ELF-1 (cell line): ENCODE measurements at places on chromosomes 13 and 19.

GRCh38 chr19:30008169-30008568, 66.1 kb downstream of the URI1 start:
- DNase-seq: no peak

DNA sequence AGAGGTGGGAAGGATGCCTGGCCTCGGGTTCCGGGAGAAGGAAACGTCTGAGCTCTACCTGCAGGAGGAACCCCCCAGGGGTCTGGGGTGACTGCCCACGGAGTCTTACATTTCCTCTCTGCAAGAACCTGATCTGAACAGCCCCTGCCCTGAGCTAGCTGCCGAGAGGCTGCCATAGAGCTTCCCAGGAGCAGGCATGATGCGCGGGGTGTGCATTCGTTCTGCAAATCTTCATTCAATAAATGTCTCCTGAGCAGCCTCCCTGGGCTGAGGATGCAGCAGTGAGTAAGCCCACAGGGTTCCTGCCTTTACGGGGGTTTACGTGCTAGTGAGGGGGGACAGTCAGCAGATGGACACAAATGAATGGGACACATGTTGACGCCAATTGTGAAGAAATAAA, 1.5 kb upstream of the SHISA7 start:
- no peak for DNase-seq

DNA sequence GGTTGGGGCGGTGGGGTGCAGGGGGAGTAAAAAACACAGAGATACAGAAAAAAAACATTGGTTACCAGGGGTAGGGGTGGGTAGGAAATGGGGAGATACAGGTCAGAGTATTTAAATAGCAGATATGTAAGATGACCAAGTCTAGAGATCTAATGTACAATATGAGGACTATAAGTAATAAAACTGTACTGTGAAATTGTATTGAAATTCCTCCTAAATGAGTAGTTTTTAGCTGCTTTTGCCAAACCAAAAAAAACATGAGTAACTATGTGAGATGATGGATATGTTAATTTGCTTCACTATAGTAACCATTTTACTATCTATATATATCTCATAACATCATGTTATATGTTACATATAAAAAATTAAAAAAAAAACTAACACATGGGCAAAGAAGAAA, 29.6 kb downstream of the VWA8 start:
- no peak for DNase-seq

- DNase-seq: no peak
Observed at GRCh38 chr19:54030895-54031586, 32.7 kb downstream of the VSTM1 start.

- DNase-seq: no peak
Observed at GRCh38 chr13:73140801-73141200, 82.0 kb downstream of the KLF5 start.
